ENCODE measurements at places on chromosomes 11 and 22.

DNA sequence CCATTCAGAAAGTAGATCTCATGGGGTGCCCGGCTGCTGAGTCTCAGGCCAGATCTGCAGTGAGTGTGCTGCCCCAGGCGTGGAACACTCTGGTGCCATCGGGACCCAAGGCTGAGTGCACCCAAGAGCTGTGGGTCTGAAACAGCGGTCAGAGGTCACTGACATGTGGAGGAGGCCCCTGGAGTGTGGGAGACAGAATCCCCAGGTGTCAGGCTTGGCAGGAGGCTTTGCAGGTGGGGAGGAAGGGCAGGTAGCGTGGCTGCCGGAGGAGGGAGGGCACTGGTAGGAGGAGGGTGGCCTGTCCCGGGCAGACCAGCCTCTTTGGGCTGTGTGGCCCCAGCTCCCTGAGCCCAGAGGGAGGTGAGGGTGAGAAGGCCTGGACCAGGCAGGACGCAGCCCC lies 31.7 kb upstream of the KRTAP5-6 start:
- DNase-seq, result no peak

GRCh38 chr22:39306456-39307361 lies 12.7 kb downstream of the RPL3 start:
- DNase-seq, result peak; percentile 57

DNA sequence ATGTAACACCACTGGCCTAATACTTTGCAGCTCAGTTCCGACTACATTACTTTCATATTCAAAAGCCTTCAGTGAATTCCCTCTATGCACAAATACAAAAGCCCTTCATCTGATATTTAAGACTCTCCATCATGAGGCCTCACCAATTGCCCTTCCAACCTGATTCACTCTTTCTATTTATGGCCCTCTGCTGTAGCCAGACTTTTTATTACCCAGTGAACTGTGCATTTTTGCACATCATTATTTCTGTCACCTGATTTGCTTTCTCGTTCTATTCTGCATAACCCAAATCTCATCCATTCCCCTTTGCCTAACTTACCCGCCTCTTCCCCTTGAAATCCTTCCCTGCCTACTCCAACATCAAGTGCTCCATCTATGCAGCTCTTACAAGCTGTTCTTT lies 78.3 kb downstream of the BBOX1 start:
- DNase-seq, result no peak

DNA sequence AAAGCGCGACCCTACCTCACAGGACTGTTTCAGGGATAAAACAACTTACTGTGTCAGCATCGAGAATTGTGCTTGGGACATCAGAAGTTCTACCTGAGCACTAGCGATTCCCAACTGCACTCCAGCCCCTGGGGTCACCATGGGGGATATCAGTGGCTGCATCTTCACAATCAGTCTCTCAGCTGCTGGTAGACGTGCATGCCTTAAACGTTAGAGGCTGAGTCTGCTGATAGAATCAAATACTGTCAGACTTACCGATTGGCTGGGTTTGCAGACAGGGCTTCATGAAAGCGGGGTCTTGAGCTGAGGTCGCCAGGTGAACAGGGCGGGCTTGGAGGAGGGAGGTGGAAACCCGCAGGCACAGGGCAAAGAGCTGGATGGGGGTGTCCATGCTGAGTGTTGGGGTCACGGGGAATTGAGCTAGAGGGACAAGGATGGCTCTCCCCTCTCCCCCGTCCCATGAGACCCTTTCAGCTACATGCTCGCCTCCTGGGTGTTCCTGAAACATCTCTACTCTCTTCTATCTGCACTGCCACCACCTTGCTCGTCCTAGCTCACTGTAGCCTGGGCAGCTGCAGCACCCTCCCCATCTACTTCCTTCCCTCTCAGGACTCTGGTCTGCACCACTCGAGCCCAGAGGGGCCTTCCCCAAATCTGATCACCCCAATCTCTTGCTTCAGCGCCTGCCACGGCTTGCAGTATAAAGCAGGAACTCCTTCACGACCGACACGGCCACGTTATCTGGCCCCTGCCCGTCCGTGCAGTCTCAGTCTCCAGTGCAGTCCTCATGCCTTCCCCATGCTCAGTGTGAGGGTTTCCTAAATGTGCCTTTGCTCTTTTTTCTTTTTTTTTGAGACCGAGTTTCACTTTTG lies 43.5 kb downstream of the ST14 start:
- no peak for DNase-seq

DNA sequence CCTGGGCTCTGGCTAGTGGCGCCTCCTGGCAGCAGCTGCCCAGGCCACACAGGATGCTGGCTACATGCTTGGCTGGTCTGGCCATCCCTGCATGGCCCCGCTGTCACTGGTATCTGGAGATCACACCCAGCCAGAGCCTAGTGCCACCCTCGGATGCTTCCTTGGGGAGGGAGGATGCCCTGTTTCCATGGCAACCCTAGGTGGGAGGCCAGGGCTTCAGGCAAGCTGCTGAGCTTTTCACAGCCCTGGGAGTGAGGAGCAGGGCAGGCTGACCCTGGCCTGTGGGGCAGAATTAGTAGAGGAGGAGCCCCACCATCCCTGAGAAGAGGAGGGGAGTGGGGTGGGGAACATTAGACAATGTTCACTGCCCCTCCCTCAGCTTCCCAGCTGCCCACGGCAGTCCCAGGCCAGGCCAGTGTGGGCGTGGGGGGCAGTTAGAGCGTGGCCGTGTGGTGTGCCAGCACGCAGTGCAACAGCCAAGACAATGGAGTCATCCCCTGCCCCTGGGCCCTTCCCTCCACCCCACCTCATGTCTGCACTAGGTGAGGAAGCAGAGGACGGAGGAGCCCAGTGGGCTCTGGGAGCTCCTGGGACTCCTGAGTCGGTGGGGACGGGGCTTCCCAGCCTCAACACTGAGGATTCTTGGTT lies 50.4 kb downstream of the PARVB start:
- peak; percentile 68 for DNase-seq

All from head of caudate nucleus (tissue), 42 donors.